ENCODE measurements at places on chromosomes 2 and 18.

DNA sequence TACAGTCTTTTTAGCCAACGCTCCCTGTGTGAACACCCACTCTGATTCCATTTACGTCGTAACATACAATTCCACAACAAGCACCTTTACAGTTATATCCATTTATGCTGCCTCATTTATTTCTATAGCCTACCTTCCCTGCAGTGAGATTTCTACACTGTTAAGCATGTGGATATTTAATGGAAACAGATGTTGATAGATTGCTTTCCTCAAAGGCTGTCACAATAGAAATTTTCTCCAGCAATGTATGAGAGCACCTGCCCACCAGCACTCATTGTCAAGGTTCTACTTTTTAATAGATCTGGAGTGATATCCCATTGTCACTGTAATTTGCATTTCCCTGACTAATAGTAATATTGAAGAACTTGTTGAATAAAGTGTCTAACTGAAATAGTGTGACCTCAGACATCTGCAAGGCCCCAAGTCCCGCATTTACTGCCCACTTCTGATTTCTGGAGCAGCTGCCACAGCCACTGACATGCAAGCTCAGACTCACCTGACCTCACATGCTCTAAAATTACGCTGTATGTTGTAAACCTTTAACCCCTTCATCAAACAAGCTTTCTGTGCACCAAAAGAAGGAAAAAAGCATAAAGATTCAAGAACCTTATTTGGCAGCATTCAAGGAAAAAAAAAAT, 295.1 kb downstream of the CNTNAP5 start:
- DNase-seq, result no peak

- no peak for DNase-seq
These were observed 218.1 kb downstream of the CAMKMT start for GRCh38 chr2:44579837-44580230.

DNA sequence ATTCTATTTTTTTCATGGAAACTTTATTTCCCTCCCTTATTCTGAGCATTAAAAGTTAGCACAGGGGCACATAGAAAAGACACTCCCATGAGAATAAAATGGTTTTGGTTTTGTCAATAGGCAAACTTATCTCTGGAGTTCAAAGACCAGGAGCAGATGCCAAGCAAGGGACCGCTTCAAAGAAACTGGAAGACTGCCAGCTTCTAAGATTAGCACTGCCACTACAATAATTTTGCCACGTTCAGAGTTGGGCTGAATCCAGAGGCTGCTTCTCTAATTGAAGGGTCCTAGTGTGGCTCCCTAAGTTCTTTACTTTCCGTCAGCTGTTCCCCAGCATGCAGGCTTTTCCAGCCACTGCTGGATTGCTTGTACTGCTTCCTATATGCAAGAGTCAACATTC, 681.0 kb upstream of the GCFC2 start:
- DNase-seq, result no peak

GRCh38 chr2:71174207-71174606, 43.8 kb downstream of the MPHOSPH10 start:
- no peak for DNase-seq

GRCh38 chr2:79547568-79547967, 34.7 kb downstream of the CTNNA2 start:
- DNase-seq, result no peak

GRCh38 chr2:213016166-213016983, 135.0 kb downstream of the IKZF2 start:
- DNase-seq, result no peak

DNA sequence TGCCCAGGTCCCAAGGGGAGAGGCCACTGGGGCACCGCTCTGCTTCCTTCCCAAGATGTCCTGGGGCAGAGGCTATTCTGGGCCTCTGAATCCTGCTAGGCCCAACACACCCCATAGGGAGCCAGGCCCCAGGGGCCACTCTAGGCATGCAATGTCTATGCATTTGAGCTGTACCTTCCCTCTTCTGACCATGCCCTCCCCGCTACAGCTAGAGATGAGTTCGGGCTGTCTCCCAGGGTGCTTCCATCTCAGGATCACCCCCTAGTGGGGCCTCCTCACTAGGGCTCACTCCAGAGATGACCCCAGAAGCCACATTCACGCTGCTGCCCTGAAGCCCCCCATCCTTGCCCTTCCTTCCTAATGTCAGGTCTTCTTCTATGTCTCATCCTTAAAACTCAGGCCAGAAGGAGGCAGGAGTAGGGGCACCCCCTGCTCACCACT, 54.4 kb downstream of the TNS1 start:
- DNase-seq, result no peak

- peak; percentile 45 for DNase-seq
These were observed 7.3 kb upstream of the PLEK start for GRCh38 chr2:68357605-68358337.

GRCh38 chr2:113851640-113852039, 38.2 kb upstream of the ACTR3 start:
- peak; percentile 28 for DNase-seq

GRCh38 chr2:88187927-88188326, 17.8 kb downstream of the THNSL2 start:
- no peak for DNase-seq

DNA sequence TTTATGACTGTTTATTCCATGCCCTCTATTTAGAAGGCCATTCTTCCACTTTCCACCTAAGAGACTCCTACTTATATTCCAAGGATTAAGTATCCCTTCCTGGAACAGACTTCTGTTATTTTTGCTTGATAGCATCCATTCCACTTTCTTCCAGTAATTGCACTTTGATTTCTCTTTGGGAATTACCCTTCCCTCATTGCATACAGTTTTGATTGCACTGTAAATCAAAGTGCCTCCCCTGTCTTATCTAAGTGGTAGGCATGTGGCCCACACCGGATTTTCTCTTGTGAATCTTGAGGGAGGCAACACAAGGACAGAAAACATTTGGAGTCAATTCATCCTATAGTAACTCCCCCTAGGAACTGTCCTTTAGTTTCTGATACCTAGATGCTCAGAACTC, 120.4 kb downstream of the PDE11A start:
- DNase-seq, result no peak

DNA sequence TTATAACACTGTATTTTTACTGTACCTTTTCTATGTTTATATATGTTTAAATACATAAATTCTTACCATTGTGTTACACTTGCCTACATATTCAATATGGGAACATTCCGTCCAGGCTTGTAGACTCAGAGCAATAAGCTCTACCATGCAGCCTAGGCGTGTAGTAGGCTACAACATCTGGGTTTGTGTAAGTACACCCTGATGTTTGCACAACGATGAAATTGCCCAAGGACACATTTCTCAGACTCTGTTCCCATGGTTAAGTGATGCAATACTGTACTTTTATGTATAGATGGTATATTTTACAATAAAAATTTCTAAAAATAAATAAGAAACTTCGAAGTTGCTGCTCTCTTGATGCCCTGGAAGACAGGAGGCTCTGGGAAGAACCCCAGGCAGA, 38.4 kb downstream of the YPEL5 start:
- DNase-seq, result peak; percentile 66

- no peak for DNase-seq
These were observed 26.8 kb downstream of the MAL start for GRCh38 chr2:95052307-95052706.

GRCh38 chr2:199228887-199229819, 228.6 kb downstream of the SATB2 start:
- DNase-seq, result peak; percentile 98

GRCh38 chr18:51211552-51211951, 14.1 kb upstream of the MEX3C start:
- DNase-seq, result peak; percentile 100

DNA sequence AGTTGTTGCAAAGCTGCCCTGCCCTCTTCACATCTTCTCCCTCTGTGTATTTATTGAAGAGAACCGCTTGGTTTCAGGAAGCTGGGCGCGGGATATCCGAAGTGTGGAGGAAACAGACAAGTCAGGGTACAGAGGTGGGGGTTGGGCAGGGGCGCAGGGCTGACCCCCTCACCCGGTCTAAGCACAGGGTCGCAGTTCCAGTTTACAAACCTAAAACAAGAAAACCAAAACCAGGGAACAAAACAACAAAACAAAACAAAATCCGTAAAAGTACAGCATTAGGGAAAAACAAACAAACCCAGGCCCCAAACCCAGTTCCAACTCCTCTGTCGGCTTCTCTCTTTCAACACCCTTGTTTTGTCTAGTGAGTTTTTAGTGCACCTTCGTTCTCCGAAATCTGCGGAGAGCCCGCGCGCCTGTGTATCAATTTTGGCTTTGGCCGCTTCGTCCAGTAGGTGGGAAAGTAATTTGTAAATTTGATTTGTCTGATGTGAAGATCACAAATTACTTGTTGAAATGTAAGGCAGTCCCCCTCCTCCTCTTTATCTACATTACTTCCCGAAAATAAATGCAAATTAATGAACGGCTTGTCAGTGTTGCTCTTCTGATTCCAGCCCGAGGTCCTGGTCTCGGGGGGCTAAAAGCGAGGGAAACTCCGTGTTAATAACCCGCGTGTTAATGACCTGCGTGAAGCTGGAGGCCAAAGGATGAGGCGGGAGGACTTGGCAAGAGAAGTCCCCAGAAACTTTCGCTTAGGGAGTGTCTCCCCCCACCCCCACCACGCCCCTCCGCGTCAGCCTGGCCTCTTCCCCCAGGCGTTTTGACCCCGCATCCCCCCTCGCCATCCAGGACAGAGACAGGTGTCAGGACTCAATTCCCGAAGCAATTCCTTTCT, 6.9 kb downstream of the OTX1 start:
- DNase-seq, result no peak

DNA sequence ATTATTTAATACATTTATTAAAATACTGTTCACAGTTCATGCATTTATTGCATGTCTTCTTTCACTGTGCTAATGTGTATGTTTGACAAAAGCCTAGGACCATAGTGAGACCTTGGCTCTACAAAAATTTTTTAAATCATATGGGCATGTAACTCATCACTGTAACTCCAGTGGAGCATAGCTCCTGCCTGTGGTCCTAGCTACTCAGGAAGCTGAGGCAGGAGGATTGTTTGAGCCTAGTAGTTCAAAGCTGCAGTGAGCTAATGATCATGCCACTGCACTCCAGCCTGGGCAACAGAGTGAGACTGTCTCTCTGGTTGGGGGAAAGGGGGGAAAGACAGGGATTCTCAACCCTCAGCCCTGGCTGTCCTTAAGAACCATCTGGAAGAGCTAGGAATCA, 137.8 kb downstream of the PRKCE start:
- DNase-seq, result no peak

GRCh38 chr2:7014174-7014640, 97.0 kb downstream of the RNF144A start:
- DNase-seq, result peak; percentile 84

GRCh38 chr18:35508746-35509338, 11.1 kb upstream of the INO80C start:
- no peak for DNase-seq

DNA sequence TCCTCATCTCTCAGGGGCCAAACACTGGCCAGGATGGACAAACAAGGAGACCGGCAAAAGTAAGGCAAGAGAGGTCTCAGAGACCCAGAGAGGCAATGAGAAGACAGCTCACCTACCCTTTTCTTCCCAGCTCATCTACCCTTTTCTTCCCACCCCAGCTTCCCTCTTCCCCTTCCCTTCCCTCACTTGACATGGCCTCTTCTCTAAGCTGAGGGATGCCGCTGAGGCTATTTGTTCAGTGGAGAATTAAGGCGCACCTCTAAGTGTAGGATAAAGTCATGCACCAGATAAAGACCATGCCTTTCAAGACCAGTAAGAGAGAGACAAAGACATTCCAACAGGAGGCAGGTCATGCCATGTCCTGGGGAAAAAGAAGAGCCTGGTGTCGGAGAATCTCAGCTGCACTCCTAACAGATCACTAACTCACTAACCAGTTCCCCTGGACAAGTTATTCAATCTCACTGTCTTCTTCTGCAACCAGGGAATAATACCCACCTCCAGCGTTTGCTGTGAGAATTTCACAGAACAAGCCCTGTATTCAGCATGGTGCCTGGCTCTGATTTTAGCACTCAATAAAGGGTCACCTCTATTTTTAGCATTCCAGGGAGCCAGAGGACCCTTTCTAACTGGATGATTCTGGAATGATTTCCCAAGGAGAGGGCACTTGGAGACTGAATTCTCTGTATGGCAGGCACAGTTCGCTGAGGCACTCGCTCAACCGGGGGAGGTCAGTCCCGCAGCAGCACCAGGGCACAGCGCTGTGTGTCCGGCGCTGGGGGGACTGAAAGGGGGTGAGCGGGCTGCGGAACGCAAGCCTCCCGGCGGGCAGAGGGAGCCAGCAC, 3.0 kb upstream of the FOSL2 start:
- no peak for DNase-seq

GRCh38 chr2:9306911-9307310, 100.3 kb downstream of the ASAP2 start:
- no peak for DNase-seq

DNA sequence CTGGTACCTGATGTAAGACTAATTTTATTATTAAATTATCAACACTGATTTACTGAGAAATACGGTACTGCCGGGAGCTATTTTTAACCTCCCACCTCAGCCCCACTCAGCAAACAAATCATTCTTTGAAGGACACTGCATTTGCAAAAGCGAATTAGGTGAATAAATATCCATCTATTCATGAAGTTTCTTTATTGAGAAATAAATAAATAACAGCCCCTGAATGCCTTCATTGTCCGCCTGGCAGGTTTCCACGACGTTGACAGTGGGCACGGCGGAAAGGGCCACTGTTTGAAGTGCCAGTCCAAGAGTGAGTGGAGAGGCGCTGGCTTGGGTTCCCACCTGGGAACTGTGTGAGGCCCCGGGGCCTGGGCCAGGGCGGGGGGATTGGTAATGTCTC, 15.7 kb downstream of the C1QL2 start:
- no peak for DNase-seq

- DNase-seq, result no peak
These were observed 84.1 kb upstream of the EPB41L3 start for GRCh38 chr18:5627776-5628511.

GRCh38 chr2:71617266-71617665, 163.9 kb downstream of the DYSF start:
- DNase-seq, result no peak

GRCh38 chr2:172674034-172674967, 61.3 kb upstream of the RAPGEF4 start:
- DNase-seq, result peak; percentile 13

- no peak for DNase-seq
These were observed 63.0 kb downstream of the CABLES1 start for GRCh38 chr18:23198217-23198845.

DNA sequence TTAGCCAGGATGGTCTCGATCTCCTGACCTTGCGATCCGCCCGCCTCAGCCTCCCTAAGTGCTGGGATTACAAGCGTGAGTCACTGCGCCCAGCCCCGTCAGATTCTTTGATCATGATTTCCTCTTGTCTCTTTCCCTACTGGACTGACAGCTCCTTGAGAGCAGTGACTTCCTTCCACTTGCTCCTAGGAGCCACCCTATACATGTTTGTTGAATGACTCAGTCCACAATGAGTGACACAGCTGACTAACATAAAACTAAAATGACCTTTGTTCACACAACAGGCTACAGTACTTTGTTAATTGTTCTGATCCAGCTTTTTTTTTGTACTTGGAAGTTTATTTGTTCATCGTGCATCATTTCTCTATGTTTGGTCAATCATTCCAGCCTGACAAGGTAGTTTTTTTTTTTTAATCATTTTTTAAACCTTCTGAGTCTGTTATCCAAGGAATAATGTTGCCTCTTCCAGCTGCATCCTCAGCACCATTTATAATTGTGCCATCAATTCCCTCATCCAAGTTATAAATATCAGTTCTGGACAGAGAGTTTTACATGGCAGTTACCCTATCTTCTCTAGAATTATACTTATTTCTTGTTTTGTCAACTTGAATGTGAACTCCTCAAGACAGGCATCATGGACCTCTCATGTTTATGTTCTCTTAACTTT, 42.9 kb upstream of the TUBA3E start:
- no peak for DNase-seq
